Hepatocyte (in vitro differentiated cells): ENCODE measurements at places on chromosomes 1 and 21. TPM values are rescaled to one million over a fixed set of nuclear protein-coding genes. Genes with fewer than 3 reads are reported as not detected.

DNA sequence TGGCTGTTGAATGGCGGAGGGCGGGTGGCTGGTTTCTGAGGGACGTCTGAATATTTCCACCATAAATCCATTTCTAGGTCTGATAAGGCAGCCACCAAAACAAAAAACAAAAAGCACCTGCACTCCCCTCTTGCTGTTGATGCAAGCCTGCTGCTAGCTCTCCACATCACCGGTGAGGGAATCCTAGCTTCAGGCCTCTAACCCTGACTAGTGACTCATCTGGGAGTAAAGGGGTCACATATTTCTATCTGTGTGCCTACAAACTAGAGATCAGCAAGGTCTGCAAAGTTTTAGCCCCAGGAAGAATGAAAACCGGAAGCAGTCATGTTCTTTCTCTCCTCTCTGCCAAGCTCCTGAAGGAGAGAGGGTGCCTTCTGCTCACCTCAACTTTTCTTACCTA, 10.3 kb upstream of the ERMAP start:
- no peaks in the 10 kb centered on the region for H3K27me3 ChIP-seq
- H3K36me3 ChIP-seq = no peaks in the 10 kb centered on the region
- no peak for DNase-seq
- no peak overlapping the region for H3K27ac ChIP-seq
- H3K4me3 ChIP-seq = no peak overlapping the region

GRCh38 chr1:161159087-161159912, at the start of gene USP21:
USP21 (plus strand) TSS chr1:161159500; CDS start chr1:161160641, 1,141 bp downstream.
- H3K27ac ChIP-seq = peak within 1 kb of the TSS; percentile 69
- H3K4me1 ChIP-seq = peaks cover 8% of the 10 kb centered on the region
- no peaks in the 10 kb centered on the region for H3K27me3 ChIP-seq
- peak within 1 kb of the TSS; percentile 86 for H3K4me3 ChIP-seq
- DNase-seq = peak; percentile 96

DNA sequence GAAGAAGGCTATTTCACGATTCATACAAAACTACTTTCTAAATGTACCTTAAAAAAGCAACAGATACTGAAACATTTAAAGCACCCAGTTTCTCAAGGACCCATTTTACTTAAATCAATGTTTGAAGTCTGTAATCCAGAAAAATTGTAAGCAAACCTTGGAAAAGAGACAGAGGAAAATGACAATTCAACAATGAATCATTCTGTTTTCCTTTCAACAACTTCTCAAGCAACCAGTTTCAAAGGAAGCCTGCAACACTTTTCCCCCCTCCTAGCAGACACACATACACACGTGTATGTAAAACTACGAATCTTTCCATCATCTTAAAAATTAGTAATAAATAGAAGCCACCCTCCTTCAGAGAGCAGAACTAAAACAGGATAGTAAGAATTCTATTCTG, 1.2 kb downstream of the RERE start:
- H3K4me1 ChIP-seq = peaks cover 26% of the 10 kb centered on the region
- H3K27me3 ChIP-seq = no peaks in the 10 kb centered on the region
- H3K27ac ChIP-seq = peak overlapping the region; percentile 98
- H3K36me3 ChIP-seq = no peaks in the 10 kb centered on the region
- peak overlapping the region; percentile 77 for H3K4me3 ChIP-seq

- no peak overlapping the region for H3K27ac ChIP-seq
- H3K36me3 ChIP-seq = no peaks in the 10 kb centered on the region
- H3K4me1 ChIP-seq = peaks cover 3% of the 10 kb centered on the region
- H3K4me3 ChIP-seq = no peak overlapping the region
These were observed 129.2 kb downstream of the CYYR1 start for GRCh38 chr21:26443867-26444266.

- DNase-seq = no peak
- peak overlapping the region; percentile 7 for H3K27ac ChIP-seq
- no peaks in the 10 kb centered on the region for H3K27me3 ChIP-seq
- no peak overlapping the region for H3K4me3 ChIP-seq
These were observed 652.9 kb upstream of the USP24 start for GRCh38 chr1:55868026-55868425.

DNA sequence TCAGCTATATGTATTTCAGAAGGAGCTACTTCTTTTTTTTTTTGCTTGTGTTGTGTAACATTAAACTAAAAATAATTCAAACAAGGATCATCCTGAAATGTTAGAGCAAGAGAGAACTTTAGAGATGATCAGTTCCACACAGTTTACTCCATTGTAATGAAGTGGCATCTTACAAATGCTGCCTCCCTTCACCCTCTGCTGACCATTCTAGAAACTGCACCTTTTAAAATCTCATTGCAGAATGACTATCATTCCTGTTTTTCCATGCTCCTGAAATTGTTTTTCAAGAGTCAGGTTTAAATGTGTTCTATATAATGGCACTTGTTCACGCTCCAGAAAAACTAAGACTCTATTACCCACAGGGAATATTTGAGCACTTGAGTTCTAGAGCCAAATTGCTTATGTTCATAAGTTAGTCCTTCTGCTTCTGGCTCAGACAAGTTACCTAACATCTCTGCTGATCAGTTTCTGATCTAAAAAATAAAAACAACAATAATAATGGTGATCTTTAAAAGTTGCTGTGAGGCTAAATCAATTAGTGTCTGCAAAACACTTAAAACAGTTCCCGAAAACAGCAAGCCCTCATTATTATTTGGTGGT, 21.5 kb upstream of the SLC44A5 start:
- H3K4me1 ChIP-seq = no peaks in the 10 kb centered on the region
- H3K27ac ChIP-seq = no peak overlapping the region
- DNase-seq = peak; percentile 61
- H3K27me3 ChIP-seq = no peaks in the 10 kb centered on the region
- H3K4me3 ChIP-seq = no peak overlapping the region

DNA sequence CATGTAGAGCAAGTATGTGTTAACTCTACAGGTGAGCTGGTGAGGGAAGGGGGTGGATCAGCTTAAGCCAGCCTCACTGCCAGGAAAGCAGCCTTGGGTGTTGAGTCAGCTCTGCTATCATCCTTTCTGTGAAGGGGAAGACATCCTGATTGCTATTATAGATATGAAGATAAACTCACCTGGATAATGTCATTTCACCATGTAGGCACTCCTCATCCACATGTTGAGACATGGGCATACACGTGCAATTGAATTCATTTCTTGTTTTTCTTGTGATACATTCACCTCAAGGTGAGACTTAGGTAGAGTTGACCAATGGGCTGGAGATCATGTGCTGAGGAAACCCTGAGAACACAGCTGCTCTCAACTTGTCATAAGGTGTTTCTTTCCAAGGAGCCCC, 136.9 kb downstream of the CACNA1E start:
- no peaks in the 10 kb centered on the region for H3K36me3 ChIP-seq
- peaks cover 5% of the 10 kb centered on the region for H3K4me1 ChIP-seq

DNA sequence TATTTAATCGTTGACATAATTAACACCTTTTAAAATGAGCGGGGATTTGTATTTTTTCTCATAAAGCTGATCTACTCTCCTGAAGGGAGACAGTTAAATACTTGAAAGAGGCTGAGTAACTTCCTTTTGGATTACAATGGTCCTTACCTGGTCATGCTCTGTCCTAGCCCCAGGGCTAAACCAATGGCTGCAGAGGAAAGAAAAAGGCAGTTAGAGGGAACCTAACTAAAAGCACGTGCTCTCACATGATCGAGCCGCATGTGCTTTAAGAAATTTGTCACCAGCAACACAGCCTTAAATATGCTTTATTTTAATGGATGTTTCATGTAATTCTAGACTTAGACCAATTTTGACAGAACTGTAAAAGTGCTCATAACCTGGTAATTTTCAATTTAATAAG, 132.7 kb downstream of the GPATCH2 start:
- no peak overlapping the region for H3K4me3 ChIP-seq
- no peaks in the 10 kb centered on the region for H3K4me1 ChIP-seq
- no peak for DNase-seq
- H3K27ac ChIP-seq = no peak overlapping the region

DNA sequence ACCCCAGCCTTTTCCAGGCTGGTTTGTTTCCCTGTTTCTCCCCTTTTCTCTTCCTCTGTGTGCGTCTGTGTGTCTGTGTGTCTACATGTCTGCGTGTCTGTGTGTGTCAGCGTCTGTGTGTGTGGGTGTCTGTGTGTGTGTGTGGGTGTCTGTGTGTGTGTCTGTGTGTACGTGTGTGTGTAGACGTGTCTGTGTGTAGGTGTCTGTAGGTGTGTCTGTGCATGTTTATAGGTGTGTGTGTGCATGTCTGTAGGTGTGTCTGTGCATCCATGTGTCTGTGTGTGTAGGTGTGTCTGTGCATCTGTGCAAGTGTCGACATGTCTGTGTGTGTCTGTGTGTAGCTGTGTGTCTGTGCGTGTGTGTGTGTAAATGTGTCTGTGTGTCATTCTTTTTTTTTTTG, 3.3 kb downstream of the TTLL10 start:
- no peaks in the 10 kb centered on the region for H3K27me3 ChIP-seq
- no peak for DNase-seq
- H3K36me3 ChIP-seq = no peaks in the 10 kb centered on the region
- H3K4me3 ChIP-seq = no peak overlapping the region
- H3K27ac ChIP-seq = no peak overlapping the region
- no peaks in the 10 kb centered on the region for H3K4me1 ChIP-seq

DNA sequence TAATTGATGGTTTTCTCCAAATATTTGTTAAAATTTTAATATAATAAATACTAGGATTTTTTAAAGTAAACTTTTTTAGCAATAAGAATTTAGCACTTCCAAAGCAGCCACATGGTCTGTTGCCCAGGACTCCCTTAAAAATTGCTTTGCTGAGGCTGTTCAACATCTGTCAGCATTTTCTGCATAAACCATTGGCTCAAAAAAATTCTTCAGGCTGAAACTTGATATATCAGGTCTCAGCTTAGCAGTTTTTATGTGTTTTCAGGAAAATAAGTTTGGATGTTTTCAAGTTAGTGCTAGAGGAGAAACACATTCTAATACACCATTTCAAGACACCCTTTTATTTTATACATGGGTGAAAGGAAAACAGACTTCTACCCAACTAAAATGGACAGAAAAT, 69.1 kb upstream of the C1orf105 start:
- DNase-seq = no peak
- no peaks in the 10 kb centered on the region for H3K27me3 ChIP-seq

DNA sequence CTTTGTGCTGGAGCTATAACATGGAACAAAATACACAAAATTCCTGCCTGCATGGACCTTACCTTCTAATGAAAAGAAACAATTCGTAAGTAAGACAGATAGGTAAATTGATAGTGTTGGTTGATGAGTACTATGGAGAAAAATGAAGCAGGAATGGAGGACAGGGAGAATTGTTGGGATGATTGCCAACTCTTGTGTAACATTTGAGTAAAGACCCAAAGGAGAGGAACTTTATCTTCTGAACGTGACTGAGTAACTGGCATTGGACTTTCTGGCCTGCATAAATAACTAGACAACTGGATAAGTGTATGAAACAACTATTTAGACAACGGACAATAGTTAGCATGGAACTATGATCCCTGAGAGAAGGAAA, 6.8 kb upstream of the EFCAB14 start:
- H3K36me3 ChIP-seq = no peaks in the 10 kb centered on the region
- no peaks in the 10 kb centered on the region for H3K4me1 ChIP-seq
- no peak overlapping the region for H3K27ac ChIP-seq
- no peak overlapping the region for H3K4me3 ChIP-seq
- no peaks in the 10 kb centered on the region for H3K27me3 ChIP-seq
- peak; percentile 43 for DNase-seq

- H3K4me1 ChIP-seq = no peaks in the 10 kb centered on the region
- no peak overlapping the region for H3K4me3 ChIP-seq
- no peaks in the 10 kb centered on the region for H3K36me3 ChIP-seq
- no peaks in the 10 kb centered on the region for H3K27me3 ChIP-seq
- no peak for DNase-seq
These were observed 22.9 kb downstream of the HYI start for GRCh38 chr1:43430831-43431230.

DNA sequence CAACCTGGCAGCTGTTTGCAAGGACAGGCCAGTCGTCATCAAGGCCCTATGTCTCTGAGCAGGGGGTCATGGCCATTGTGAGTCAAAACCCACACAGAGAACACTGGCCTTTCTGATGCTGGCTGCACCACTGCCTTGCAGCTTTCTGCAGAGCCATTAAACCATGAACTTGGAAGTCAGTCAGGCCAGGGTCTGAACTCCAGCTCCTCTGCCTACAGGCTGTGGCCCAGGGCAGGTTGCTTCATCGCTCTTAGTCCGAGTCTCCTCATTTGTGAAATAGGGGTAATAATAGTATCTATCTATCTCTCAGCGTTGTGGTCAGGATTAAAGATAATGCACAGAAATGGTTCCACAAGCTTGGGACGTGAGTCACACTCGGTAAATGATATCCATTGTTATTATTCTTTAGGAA, 35.8 kb upstream of the HIVEP3 start:
- H3K27ac ChIP-seq = no peak overlapping the region
- no peak overlapping the region for H3K4me3 ChIP-seq
- peak; percentile 27 for DNase-seq
- no peaks in the 10 kb centered on the region for H3K4me1 ChIP-seq

- H3K4me1 ChIP-seq = peaks cover 11% of the 10 kb centered on the region
- no peaks in the 10 kb centered on the region for H3K36me3 ChIP-seq
- H3K27ac ChIP-seq = no peak overlapping the region
- no peaks in the 10 kb centered on the region for H3K27me3 ChIP-seq
- H3K4me3 ChIP-seq = no peak overlapping the region
- no peak for DNase-seq
These were observed 20.3 kb downstream of the TGFB2 start for GRCh38 chr1:218365226-218365999.

DNA sequence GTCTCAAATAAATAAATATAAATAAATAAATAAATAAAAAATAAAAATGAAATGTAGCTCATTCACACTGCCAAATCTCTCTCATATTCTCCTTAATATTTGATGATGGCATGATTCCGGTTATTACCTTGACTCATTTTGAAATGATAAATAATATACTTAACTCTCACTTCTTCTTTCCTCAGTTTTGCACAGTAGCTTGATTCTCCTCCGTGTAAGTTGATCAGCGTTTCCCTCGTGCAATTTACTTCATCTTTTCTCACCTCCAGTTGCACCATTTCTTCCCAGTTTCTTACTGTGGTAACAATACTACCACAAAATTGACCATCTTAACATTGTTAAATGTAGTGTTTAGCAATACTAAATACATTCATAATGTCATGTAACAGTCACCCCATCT, 111.6 kb downstream of the RIPK4 start:
- H3K27ac ChIP-seq = no peak overlapping the region
- no peaks in the 10 kb centered on the region for H3K27me3 ChIP-seq
- peaks cover 10% of the 10 kb centered on the region for H3K4me1 ChIP-seq

DNA sequence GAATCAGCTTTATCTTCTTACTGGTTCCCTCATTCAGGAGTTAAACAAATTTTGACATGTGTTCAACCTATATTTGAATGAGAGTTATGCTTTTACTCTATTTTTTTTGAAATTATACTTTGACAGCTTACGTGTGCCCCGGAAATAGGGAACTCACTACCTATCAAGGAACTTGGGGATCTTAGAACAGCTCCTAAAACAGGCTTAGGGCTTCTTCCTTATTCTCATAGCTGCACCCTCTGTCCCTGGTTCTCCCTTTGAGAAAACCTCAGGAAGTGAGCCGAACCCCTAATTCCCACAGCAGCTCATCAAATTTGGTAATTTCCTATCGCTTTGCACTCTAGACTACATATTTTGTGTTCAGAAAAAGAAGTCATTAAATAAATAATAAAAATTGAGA, 81.2 kb upstream of the RUNX3 start:
- DNase-seq = no peak
- no peak overlapping the region for H3K27ac ChIP-seq
- peaks cover 5% of the 10 kb centered on the region for H3K4me1 ChIP-seq
- no peak overlapping the region for H3K4me3 ChIP-seq
- no peaks in the 10 kb centered on the region for H3K36me3 ChIP-seq
- H3K27me3 ChIP-seq = peaks cover 6% of the 10 kb centered on the region

The GUCA2A gene
- 6.5 and 13.5 TPM in 2 replicates for total RNA-seq

The TCHH gene
- total RNA-seq = not detected in 2 replicates

The TRIM46 gene
- 1.1 and 1.2 TPM in 2 replicates for total RNA-seq

The CHI3L1 gene
- 8.4 and 12.8 TPM in 2 replicates for total RNA-seq

The DR1 gene
- 42.3 and 54.3 TPM in 2 replicates for total RNA-seq

The CD1B gene
- not detected in 2 replicates for total RNA-seq

The GNG12 gene
- 97.0 and 108 TPM in 2 replicates for total RNA-seq

The SFT2D2 gene
- 36.9 and 43.1 TPM in 2 replicates for total RNA-seq

The MAEL gene
- not detected in 2 replicates for total RNA-seq

The KRTAP10-11 gene
- not detected in 2 replicates for total RNA-seq

The CHD1L gene
- 31.1 and 41.6 TPM in 2 replicates for total RNA-seq
